ENCODE measurements at places on chromosomes 2 and 18.

DNA sequence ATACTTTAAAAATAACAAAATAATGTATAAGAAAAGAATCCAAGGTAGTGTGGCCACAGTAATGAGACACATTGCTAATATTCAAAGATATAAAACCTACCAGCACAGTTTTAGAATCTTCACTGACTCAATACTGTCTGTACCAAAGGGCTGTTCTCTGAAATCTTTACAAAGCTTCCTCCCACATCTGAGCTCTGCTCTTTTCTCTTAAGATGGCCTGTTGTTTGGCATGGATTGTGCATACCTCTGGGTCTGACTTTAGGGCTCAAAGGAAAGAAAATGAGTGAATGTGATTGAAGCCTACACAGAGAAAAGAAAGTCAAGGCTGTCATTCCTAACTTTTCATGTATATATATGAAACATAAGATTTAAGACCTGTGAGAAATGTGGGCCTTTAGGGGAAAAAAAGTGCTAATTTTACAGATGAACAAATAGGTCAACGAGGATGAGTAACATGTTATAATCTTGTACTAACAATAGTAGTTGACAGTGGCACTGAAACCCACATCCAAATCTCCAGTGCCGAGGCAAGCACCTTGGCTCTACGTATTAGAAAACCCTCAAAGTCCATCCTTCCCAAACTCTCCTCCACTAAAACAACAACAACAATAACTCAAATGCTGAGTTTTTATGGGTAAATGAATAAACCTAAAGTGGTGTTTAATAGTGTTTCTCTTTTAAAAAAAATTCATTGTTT is 114.2 kb downstream of the ZNF521 start:
- DNase-seq = no peak

DNA sequence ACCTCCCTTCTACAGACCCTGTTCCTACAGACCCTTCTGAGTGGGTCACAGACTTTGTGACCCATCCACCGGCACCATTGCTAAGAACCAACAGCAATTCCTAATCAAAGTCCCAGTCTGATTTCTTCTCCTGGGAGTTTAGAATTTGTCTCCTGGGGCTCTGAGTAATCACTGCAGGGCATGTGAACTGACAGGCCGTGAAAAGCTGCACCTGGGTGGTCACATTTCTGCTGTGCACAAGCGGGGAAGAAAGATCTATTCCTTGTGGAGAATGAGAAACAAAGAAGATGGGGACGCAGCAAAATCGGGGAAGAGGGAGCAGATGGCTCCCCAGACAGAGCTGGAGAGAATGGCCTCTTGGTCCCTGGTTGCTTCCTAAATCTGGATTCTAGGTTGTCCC is 151.0 kb downstream of the ARL4C start:
- no peak for DNase-seq

DNA sequence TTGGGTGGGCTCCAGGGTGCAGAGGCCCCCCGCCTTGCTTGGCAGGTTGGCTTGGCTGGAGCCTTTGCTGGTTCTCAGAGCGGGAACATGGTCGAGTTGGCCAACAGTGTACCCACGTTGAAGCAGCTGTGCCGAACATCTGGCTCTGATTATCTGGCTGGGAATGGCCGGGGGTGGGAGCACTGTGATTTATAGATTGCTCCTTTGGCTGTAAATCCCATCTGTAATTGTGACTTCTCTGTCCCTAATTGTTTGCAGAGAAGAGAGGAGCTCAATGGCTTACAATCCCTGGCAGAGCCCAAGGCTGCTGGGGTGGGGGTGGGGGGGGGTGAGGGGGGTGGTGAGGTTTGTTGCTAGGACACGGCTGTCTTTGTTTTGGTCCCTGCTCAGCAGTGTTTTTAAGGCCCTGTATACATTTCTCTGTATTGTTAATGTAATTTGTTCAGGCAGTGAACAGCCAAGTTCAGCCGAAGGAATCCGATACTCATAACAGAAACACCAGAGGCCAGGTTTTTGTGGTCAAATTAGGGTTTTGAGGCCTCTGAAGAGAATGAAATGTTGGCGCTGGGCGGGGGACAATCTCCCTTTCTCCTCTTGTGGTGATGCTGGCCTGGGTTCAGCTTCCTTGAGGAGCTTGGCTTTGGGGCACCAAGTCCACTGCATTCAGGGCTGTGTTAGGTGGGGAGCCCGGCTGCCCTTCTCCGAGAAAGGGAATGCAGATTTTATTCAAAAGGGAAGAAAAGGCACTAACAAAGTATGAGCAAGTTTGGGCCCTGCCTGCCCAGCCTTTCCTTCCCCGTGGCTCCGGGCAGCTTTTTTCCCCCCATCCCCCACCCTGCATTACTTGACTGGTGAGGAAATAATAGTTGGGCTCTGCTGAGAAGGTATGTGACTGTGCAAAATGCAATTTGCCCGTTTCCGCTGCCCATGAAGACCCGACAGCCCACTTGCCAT is 82.5 kb downstream of the TCF7L1 start:
- DNase-seq = no peak

DNA sequence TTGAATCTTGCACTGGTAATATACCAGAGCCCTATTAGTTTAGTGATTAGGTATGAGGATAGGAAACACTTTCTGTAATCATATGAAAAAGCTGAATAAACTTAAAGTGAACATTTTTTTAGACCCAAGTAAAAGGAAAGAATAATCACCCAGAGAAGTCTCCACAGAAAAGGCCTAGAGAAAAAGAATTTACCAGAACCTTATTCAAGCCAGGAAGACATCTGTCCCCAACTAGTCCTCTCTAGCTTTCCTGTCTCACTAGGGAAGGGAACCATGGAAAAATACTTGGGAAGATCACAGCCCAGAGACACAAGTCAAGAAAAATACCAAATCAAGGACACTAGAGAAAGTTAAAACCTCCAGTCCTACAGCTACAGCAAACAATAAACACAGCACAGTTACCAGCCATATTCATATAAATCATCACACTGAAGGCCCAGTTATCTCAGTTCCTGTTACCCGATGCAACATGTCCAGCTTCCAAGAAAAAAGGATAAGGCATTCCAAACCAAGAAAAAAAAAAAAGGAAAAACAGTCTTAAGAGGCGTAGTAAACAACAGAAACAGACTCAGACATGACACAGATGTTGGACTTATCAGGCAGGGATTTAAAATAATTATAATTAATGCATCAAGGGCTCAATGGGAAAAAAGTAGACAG is 461.5 kb downstream of the IRS1 start:
- no peak for DNase-seq

- no peak for DNase-seq
Observed at GRCh38 chr2:503288-503999, 173.8 kb downstream of the TMEM18 start.

- DNase-seq = no peak
Observed at GRCh38 chr2:216308576-216308975, 63.7 kb downstream of the MARCHF4 start.

DNA sequence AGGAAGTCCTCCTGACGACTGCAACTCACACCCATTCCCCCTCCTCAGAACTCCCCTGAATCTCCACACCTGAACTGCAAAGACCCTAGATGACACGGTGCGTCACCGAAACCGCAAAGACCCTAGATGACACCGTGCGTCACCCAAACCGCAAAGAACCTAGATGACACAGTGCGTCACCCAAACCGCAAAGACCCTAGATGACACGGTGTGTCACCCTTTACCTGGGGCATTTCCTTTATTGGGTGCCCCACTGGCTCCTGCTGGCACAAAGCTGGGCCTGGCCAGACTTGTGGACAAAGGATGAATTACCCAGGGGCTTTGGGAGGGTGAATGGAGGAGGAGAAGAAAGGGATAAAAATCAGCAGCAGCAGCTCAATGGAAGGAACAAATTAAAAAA is 123.8 kb downstream of the CELF4 start:
- no peak for DNase-seq

GRCh38 chr18:33232318-33232626 is 208.2 kb downstream of the CCDC178 start:
- DNase-seq = no peak

- peak; percentile 78 for DNase-seq
Observed at GRCh38 chr2:68463287-68463877, 3.7 kb downstream of the FBXO48 start.

DNA sequence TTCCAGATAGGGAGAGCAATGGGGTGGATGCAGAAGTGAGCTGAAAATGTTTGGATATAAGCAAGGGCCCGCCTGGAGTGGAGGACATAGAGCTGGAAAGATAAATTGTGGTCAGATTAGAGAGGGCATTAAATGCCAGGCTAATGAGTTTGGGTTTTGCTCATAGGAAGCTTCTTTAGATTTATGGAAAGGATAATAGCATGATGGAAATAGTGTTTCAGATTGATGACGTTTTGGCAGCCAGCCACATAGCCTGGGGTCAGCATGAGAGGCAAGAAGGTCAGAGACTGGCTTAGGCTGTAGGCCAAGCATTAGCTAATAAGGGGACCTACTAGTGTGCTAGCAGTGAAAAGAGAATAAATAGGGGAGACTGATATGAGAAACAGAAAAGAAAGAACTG is 321.6 kb downstream of the STK39 start:
- no peak for DNase-seq

DNA sequence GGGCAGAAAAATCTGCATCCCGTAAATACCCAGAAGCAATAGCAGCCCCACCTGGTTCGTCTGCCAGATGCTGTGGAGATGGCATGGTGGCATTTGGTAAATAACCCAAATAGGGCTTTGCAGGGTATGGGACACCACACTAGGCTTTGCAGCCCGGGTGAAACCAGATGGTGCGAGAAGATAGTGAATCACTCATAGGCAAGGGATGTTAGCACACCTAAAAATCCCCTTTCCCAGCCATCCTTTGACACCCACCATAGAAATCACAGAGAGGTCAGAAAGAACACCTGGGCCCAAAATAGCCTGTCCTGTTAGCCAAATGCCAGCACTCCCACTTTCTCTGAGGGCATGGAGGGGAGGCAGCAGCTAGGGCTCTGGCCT is 47.6 kb downstream of the BCL11A start:
- DNase-seq = no peak

DNA sequence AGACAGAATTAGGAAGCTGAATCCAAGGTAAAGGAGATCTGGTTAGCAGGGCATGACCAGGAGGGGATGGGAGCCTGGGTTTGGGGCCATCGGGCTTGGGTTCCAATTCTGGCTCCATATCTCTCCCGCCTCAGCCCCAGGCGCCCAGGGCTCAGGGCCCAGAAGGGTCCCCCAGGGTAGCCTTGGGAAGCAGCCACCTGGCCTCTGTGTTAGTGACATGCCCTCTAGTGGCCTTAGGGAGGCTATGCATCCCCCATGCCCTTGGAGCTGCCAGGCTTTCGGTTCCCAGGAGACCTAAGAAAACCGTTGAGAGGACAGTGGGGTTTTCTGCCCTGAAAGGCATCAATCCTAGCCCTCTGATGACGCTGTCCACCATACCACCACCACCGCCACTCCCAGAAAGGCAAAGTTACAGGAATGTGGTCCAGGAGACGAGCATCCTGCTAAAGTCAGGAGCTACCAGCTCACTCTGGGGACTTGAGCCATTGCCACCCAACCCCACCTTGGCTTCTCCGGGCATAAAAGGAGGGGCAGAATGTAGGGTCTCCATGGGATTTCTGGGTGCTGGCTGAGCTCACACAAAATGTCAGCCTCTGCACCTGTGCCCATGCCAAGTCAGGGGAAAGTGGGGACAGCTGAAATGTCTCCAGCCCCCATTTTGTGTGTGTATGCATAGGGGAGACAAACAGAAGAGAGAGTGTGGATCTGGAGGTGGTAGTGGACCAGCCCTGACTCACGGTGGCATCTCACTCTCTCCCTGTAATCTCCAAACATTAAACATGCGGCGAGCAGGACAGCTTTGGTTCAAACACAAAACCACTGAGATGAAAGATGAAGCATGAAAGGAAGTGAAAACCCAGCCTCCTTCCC is 56.5 kb downstream of the EMX1 start:
- DNase-seq = peak; percentile 57

DNA sequence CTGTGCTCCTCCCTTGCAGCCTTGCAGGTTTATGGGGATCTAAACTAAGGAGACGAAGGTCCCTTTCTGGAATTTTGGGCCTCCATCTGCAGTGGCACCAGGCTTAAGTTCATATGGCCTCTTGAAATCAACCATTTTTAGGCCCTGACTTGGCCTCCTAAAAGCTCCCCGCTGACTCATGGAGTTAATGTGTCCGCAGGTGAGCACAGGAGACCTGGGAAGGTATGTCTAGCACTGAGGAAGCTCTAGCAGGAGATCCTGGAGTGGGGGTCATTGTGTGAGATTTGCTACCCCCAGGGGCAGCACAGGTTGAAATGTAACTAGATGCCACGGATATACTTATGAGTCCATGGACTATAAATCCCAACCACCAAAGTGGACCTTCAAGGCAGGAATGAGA is 95.9 kb upstream of the CELF4 start:
- no peak for DNase-seq

- DNase-seq = no peak
Observed at GRCh38 chr18:5890331-5891183, 4.8 kb downstream of the TMEM200C start.

DNA sequence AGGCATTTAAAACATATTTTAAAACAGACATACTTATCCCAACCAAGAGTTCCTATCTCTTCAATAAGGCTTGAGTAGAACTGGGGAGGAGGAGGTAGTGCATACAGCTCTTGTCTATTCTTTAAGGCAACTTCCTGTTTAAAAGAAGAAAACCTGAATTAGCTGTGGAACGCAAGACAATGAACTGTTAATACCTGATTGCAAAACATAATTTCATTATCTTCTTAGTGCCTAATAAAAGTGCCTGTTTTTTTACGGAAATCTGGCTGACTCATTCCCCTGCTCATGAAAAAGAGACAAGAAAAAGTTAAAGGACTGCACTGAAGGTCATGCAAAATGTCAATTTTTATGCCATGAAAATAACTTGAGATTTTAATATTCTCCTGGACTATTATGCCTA is 19.2 kb downstream of the FANCL start:
- DNase-seq = peak; percentile 23

DNA sequence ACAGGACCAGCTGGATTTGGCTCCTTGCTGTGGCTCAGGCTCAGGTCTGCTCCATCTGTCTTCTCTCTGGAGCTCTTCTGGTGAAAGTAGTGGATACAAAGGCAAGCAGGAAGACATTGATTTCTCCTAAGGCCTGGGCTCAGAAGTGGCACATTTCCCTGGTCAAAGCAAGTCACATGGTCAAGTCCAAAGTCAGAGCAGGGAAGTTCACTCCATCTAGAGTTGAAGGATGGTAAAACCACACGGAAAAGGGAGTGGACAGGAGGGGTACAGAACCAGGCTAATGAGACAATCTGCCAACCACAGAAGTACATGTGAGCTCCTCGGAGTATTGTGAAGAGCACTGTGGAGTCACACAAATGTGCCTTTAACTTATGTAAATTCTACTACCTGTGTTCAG is 66.1 kb downstream of the MARCO start:
- no peak for DNase-seq

GRCh38 chr2:69164061-69164778 is 151.2 kb downstream of the ANTXR1 start:
- DNase-seq = no peak

GRCh38 chr2:46193356-46193755 is 103.9 kb upstream of the EPAS1 start:
- no peak for DNase-seq

- DNase-seq = no peak
Observed at GRCh38 chr18:57110290-57110689, 36.6 kb upstream of the BOD1L2 start.

- no peak for DNase-seq
Observed at GRCh38 chr2:97698530-97698929, 14.8 kb upstream of the ZAP70 start.

All from Kasumi-1 (cell line).